ENCODE measurements at places on chromosomes 2 and 18.

- no peak for DNase-seq
Observed at GRCh38 chr2:133777574-133777960, 209.3 kb upstream of the NCKAP5 start.

GRCh38 chr2:8264981-8265380 is 416.9 kb upstream of the ID2 start:
- DNase-seq: no peak

DNA sequence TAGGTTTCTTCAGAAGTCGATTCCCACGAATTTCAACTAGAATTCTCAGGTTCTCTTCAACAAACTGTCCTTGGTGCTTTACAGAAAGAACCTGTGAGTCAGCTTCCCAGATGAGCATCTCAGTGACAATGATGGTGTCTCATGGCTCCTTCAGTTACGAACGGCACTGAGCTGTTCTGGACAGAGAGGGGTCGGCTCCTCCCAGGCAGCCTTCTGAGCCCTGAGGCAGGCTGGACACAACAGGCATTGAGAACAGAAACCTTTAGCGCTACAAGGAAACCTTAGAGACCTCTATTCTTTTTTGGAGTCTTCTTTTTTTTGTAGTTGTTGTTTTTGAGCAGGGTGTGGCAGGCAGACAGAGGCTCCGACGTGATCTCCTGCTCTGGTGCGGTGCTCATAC is 35.1 kb upstream of the ALKAL2 start:
- DNase-seq: no peak

DNA sequence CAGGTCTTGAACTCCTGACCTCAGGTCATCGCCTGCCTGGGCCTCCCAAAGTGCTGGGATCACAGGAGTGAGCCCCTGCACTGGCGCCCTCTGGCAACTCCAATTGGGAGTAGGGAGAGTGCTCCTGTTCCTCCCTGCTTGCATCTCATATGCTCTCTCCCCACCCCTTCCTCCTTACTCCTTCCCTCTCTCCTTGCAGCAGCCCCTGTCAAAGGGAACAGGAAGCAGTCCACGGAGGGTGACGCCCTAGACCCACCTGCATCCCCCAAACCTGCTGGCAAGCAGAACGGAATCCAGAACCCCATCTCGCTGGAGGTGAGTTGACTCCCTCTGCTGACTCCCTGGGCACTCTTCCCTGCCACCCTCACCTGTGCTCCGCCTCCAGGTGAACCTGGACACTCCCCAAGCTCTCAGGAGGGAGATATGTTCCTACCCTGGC is 10.7 kb downstream of the ARID5A start:
- no peak for DNase-seq

- DNase-seq: no peak
Observed at GRCh38 chr2:197339016-197339415, 28.4 kb upstream of the ANKRD44 start.

GRCh38 chr2:239421851-239422250 is 21.0 kb upstream of the HDAC4 start:
- no peak for DNase-seq

DNA sequence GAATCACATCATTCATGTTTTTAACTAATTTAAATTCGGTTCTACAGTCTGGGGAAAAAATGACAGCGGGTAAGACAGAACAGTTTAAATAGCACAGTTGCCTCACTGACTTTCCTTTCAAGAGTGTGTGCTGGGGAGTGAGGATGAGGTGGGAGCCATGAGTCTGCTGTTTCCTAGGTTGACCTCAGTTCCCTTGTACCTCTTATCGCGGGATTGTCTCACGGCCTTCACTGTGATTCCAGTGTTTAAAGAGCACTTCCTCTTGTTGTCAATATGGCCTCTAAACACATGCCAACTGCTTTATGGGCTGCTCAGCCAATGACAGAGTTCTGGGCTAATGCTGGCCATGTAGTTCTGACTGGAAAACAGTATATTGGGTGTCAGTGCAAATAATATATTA is 41.6 kb upstream of the ALMS1 start:
- DNase-seq: no peak

DNA sequence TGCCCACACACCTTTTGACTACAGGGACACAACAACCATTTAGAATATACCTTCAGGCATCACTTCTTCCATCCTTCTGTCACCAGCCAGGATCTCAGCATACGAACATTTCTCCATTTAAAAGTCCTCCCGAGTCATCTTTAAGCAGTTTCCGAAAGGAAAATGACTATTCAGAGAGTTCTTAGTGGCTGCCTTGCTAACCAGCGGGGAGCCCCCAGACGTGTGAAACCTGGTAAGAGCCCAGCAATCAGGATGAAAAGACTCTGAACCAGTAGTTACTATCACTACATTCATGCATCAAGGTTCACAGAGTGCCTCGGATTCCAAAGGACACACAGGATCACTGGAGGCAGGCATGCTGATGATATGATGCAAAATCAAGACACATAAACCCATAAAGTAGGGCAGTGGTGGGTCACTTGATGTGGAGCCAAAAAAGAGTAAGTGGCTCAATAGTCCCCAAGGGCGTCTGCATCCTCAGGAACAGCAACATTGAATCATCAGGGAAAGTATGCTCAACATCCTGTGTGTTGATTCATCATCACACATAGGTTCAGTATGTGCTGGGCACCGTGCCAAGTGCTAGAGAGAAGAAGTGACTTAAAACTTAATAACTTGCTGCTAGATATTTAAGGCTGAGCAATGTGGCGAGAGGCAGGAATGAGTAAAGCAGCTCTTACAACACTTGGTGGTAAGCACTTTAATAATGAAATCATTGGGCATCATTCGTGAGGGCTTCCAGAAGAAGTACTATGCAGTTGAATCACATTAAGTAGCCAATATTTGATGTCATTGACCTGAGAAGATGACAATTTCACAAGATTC is 4.4 kb downstream of the CCL20 start:
- DNase-seq: peak; percentile 60

GRCh38 chr18:26103579-26103978 is 13.2 kb upstream of the SS18 start:
- DNase-seq: no peak

- no peak for DNase-seq
Observed at GRCh38 chr18:10265560-10266333, 188.7 kb upstream of the APCDD1 start.

GRCh38 chr18:55732227-55733106 is 144.5 kb upstream of the TCF4 start:
- DNase-seq: no peak

- DNase-seq: no peak
Observed at GRCh38 chr18:77160515-77160914, 27.9 kb upstream of the MBP start.

GRCh38 chr18:80127635-80128034 is 18.6 kb downstream of the ADNP2 start:
- DNase-seq: no peak

DNA sequence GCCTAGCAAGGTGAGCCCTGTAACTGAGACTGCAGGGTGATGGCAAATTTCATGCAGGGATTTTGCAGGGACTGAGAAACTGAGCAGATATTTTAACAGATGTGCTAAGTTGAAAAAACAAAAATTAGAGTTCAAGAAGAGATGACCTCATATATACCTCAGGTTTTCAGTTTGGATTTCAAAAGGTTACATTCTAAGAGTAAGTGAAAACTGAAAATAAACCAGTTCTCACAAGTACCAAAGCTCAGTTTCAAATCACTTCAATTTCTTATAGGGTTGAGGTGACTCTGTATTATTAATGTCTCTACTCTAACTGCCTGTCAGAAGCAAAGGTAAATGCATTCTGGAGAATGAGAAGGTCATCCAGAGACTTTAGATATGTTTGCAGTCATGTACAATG is 237.4 kb upstream of the VRK2 start:
- DNase-seq: no peak

DNA sequence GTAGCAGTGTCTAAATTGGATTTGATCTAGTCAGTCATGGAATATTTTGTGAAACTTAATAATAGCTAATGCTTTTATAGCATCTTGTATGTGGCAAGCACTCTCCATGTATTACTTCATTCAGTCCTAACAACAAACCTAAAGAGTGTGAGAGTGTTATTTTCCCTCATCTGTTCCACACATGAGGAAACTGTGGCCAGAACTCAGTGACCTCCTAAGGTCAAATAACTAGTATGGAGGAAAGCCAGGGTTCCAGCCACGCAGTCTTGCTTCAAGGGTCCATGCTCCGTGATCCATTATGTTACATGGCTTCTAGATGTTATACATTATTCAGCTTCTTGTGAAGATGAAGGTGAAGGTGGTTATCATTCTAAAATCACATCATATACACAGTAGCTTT is 45.5 kb downstream of the TWSG1 start:
- DNase-seq: no peak

- DNase-seq: peak; percentile 29
Observed at GRCh38 chr18:69469444-69469919, 68.8 kb downstream of the DOK6 start.

DNA sequence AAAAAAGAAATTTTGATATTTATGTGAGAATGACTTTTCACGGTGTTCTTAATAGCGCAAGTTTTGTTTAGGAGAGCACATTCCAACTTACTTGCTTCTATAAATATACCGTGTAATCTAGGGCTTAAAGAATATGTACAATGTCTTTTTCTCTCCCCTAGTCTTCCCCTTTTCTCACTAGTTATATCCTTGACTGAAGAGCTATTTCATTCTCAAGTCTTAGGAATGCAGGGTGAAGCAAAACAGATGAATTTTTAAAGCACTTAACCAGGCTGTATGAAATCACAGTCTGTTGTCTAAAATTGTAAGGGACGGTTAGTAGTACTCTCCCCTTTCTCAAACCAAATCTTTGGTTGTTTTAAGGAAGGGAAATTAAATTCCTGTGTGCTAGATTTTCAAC is 29.6 kb upstream of the SLC30A6 start:
- DNase-seq: no peak

DNA sequence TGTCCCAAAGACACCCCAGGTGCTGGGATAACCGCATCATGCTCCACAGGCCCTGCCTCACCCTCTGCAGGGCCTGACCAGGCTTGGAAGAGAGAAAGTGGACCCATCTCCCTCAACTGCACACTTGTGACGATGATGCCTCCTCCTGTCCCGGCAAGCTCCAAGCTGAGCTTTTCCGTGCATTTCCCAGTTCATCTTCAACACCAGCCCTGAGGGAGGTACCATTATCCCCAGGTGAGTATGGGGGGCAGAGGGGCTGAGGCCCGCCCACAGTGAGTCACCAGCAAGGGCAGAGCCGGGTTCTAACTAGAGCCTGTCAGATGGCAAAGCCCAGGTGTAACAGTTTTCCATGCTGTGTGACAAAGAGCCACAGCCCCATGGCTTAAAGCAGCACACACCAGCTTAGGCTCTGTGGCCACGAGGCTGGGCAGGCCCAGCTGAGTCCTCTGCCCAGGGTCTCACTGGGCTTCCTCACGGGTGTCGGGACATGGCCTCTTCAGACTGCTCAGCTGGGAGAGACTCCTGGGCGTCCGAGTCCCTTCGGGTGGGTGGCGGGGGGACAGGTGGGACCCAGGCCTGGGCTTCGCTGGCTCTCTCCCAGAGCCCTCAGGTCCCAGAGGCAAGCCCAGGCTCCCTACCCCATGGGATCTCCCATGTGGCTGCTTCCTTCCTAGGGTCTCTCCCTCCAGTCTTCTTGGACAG is 108.4 kb upstream of the OTOS start:
- no peak for DNase-seq

DNA sequence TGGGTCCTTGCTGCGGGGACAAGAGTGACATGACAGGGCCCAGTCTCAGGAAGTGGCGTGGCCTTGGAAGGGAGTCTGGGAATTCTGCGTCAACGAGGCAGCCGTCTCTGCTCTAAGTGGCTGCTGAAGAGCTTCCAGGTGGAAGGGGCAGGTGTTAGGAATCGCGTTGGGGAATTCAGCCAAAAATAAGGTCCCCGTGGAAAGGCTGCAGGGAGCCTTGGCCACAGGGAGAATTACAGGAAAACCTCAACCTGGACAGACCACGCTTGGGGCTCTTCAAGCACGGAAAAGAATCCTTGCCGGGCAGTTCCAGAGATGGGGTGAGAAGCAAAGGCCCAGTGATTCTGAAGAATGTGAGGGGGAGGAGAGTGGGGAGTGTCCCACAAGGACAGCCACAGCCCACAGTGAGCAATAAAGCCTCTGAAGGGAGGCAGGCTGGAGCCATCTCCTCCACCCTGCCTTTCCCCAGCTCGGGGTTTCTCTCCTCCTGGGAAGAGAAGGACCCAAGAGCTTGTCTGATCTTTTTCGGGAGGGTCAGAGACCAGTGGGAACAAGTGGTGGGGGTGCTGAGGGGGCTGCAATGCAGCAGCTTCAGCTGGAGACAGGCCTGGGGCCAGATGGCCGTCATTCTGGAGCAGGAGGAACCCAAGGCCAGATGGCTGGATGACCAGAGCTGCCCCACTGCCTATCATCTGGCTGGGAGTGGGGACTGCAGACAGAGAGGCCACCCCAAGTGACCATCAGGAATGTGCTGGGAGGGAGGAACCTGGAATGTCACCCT is 106.4 kb upstream of the SMAD2 start:
- DNase-seq: no peak

DNA sequence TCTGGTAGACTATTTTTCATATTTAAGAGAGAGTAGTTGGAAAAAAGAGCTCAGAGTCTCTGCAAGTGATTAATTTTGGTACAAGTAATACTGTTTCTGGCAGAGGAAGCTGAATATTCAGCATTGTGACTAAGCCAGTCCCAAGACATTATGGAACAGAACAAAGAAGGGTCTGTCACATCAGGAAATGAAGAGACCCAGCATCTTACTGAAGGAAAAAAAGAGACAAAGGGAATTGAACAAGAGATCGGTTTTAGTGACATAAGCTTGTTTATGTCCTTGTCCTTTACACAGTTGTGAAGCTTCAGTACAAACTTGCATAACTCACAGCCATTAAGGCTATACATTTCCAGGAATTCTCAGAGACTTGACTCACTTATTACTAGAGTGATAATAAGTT is 568.5 kb upstream of the SLC8A1 start:
- no peak for DNase-seq

DNA sequence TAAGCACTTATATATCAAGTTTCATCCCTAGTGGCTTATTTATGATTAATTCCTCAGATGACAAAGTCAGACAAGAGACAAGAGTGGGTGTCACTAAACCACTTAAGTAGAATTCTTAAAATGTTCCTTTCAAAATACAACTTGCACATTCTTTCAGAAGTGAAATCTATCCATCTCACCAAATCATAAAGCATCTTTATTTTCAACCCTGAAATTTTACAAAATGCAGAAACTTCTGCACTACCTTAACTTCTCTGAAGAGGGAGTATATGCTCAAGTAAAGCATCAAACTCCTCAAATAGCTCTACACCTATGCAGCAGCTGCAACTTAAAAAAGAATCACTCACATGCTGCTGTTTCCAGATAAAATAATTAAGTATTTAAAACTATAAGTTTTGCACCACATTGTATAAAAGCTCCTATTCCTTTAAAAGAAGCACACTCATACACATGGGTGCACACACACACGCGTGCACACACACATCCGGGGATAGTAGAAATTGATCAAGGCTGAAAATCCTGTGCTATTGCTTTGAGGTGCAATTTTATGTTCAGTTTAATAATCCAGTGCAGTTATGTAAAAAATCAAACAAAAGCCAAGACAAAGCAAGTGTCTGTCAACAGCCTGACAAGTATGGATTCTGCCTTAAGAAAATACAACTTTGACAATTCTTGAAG is 244.5 kb downstream of the TCF4 start:
- DNase-seq: no peak

GRCh38 chr2:239225871-239226561 is 174.8 kb downstream of the HDAC4 start:
- DNase-seq: no peak

GRCh38 chr18:76459312-76459686 is 35.7 kb downstream of the ZNF516 start:
- no peak for DNase-seq

Data from activated CD4-positive, alpha-beta T cell treated with anti-CD3 and anti-CD28 coated beads for 24 hours (primary cell).